Frontal cortex (tissue), 4 donors: ENCODE measurements at places on chromosomes 12 and 14. TPM values are rescaled to one million over a fixed set of nuclear protein-coding genes. Genes with fewer than 3 reads are reported as not detected.

GRCh38 chr12:117508468-117508867, 147.0 kb upstream of the NOS1 start:
- no peak for DNase-seq

DNA sequence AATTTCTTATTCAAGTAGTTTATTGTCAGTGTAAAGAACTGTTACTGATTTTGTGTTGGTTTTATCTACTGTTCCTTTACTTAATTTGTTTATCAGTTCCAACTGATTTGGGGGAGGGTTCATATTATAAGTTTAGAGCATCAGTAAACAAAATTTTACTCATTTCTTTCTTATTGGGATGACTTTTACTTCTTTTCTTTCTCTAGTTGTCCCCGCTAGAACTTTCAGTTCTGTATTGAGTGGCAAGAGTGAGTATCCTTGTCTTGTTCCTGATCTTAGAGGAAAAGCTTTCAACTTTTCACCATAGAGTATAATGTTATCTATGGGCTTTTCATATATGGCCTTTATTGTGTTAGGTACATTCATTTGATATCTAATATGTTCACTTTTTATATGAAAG, 584.1 kb downstream of the LRFN5 start:
- DNase-seq = no peak

The TAS2R8 gene
- under 0.01 TPM for total RNA-seq

- no peak for DNase-seq
Observed at GRCh38 chr14:89851106-89851505, 103.4 kb downstream of the EFCAB11 start.

DNA sequence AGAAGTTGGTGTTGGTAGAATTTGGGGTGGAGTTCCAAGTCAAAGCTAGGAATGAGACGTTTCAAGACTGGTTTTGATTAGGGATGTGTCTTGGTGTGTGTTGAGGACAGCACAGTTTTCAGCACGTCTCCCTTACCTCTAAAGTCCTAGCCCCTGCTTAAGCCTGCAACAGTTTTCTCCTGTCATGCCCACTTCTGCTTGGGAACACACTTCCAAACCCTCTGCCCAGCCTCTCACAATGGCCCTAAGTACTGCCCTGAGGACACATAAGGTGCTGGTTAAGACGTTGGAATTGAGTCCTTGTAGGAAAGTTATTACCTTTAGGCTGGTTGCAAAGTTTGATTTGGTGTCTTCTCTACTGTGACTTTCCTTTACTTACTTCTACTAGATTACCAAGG, 710 bp upstream of the BMAL2 start:
- no peak for DNase-seq

The PAN2 gene
- total RNA-seq = 24.5 TPM

- no peak for DNase-seq
Observed at GRCh38 chr12:26185532-26186320, 9.6 kb upstream of the SSPN start.

DNA sequence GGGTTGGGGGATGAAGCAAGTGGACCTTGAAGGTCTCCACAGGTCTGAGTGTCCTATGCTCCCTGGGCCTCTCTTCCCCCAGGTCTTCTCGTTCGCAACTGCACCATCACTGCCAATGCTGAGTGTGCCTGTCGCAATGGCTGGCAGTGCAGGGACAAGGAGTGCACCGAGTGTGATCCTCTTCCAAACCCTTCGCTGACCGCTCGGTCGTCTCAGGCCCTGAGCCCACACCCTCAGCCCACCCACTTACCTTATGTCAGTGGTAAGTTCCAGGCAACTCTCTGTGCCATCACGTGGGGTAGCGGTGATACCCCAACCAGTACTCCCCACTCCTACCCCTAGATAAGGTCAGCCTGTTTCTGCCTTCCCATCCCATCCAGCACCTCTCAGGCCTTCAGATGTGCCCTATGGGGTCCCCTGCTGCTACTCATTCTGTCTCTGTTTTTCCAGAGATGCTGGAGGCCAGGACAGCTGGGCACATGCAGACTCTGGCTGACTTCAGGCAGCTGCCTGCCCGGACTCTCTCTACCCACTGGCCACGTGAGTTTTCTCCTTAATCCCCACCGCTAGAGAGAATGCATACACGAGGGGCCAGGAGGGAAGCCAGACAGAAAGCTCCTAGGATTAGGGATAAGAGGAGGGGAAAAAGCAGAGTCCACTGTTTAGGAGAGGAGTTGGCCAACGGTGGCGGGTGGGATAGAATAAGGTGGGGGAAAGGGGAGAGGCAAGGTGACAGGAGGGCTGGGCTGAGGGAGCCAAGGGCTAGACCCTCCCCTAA, 1.6 kb upstream of the TAPBPL start:
- no peak for DNase-seq

- DNase-seq = no peak
Observed at GRCh38 chr12:52014567-52015530, 8.1 kb downstream of the TAMALIN start.

GRCh38 chr12:124361074-124361970, 66.4 kb downstream of the RFLNA start:
- DNase-seq = no peak

- peak; percentile 52 for DNase-seq
Observed at GRCh38 chr14:102777711-102778337, 575 bp downstream of the TRAF3 start.

GRCh38 chr14:37466623-37467088, 128.4 kb downstream of the FOXA1 start:
- DNase-seq = no peak

The KCNH3 gene
- total RNA-seq = 3.7 TPM

- DNase-seq = no peak
Observed at GRCh38 chr14:92902726-92903125, 20.2 kb upstream of the CHGA start.

- no peak for DNase-seq
Observed at GRCh38 chr12:58435647-58436046, 484.7 kb downstream of the LRIG3 start.

- no peak for DNase-seq
Observed at GRCh38 chr14:20489093-20489994, 16.0 kb upstream of the RNASE10 start.

- no peak for DNase-seq
Observed at GRCh38 chr12:24996102-24996797, 47.3 kb upstream of the BCAT1 start.

GRCh38 chr12:67697443-67697842, 48.9 kb downstream of the DYRK2 start:
- no peak for DNase-seq

DNA sequence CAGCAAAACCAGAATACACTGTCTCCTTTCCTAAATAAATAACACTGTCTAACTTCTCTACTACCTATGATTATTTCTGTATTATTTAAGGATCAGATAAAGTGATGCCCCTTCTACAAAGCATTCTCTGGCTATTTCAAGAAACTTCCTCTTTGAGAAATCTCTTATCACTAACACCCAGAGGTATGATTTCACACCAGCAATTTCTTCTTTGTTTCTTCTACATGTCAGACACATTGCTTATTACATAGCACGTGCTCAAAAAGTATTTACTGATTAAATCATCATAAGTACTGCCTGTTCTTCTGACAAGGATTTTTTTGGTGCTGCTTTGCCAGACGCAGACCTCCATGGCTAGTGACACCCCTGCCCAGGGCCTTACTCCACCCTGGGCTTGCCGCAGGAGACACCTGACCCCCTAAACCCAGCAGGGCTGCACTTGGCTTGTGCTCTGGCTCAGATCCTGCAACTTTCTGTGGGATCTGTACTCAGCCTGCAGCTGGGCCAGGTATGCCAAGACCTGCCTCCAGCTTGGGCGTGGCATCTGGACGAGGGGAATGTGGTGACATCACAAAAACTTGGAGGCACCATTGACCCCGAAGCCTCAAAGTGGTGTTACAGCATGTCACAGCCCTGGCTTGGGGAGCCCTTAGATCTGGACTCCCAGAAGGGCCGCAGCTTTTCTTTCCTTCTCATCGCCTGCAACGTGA, 15.4 kb upstream of the HIGD1C start:
- no peak for DNase-seq

GRCh38 chr14:104292084-104292970, 153.9 kb downstream of the KIF26A start:
- no peak for DNase-seq

The REC8 gene
- total RNA-seq = 15.1 TPM

GRCh38 chr14:103941462-103941861, 867 bp downstream of the RD3L start:
- no peak for DNase-seq

The NOVA1 gene
- 34.6 TPM for total RNA-seq

- no peak for DNase-seq
Observed at GRCh38 chr12:5441497-5442236, 9.8 kb downstream of the NTF3 start.
